ENCODE measurements at places on chromosomes 2 and 18. TPM values are rescaled to one million over a fixed set of nuclear protein-coding genes. Genes with fewer than 3 reads are reported as not detected.

Gene CCDC150
- 9.1 TPM for total RNA-seq

Gene CARF
- total RNA-seq, result 4.4 TPM

Gene ADRA2B
- not detected for total RNA-seq

Gene PLEK
- not detected for total RNA-seq

Gene ECEL1
- total RNA-seq, result 11.9 TPM

Gene LDLRAD4
- total RNA-seq, result not detected

Gene PROC
- 0.37 TPM for total RNA-seq

Gene SCG2
- 2.9 TPM for total RNA-seq

Gene ARHGAP28
- 0.61 TPM for total RNA-seq

Gene SIX3
- not detected for total RNA-seq

Gene RIT2
- total RNA-seq, result not detected

Gene GPR55
- not detected for total RNA-seq

Gene TDRD15
- total RNA-seq, result not detected

Gene IFIH1
- not detected for total RNA-seq

Measured in G401 (cell line).